ENCODE measurements at places on chromosomes 11 and 22.

DNA sequence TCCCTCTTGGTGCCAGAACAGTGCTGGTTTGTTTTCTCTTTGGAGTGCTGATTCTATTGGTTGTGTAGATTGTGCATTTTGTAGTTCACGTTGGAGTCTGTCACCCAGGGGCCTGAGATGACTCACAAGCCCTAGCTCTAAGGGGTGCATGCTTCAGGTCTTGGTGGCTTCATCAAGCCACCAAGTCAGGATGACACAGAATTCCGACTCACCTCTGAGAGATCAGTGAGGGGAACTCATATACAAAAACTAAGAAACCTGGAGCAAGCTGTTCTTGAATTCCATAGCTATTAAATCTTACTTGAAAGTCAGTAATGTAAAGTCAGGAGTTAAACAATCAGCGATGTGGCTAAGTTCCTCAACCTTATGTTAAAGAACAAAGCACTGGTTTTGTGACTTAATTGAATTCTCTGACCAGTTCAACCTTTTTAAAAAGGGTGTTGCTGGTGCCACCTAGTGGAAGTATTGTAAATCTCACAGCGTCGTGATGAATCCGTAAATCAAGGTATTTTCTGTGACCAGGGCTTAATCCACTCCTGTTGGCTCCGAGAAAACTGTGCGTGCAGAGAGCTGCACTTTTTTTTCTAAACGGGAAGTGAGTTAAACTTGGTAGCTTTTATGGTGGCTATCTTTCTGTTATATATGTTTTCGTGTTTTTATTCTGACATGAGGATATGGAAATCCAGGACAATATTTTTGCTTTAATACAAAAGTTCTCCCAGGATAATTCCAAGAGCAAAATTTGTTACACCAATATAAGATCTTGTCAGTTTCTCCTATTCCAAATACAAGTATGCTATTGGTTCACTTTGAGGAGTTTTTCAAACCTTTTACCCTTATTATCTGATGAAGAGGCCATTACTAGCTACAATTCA lies 14.6 kb downstream of the MMP13 start:
- DNase-seq = peak; percentile 78

- DNase-seq = no peak
Observed at GRCh38 chr11:116693593-116694348, 79.0 kb downstream of the BUD13 start.

GRCh38 chr11:2189938-2190656 lies 18.5 kb upstream of the TH start:
- no peak for DNase-seq

- DNase-seq = no peak
Observed at GRCh38 chr11:113928311-113928710, 23.7 kb downstream of the HTR3B start.

DNA sequence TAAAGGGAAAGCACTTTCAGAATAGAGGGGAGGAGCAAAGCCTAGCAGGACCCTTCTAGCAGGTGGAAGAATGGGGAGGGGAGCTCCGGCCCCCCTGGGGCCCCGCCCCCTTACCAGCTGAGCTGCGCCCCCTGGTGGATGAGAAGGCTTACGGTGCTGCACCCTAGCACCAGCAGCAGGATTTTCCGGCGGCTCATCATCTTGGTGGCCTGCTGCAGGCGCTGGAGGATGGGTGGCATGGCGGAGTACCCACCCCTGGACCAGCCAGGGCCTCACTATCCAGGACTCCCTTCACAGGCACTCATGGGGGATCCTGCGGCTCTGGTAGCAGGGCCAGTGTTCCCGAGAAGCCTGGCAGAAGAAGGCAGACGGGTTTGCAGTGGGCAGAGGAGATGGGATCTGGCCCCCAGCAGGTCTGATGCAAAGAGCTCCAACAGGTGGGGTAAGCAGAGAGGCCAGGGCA lies 3.8 kb downstream of the GAL3ST3 start:
- DNase-seq = peak; percentile 67

- DNase-seq = no peak
Observed at GRCh38 chr11:18011633-18012032, 1.2 kb downstream of the SERGEF start.

GRCh38 chr11:27705873-27706820 lies 5.9 kb upstream of the BDNF start:
- DNase-seq = peak; percentile 92

GRCh38 chr11:78740199-78741071 lies 165.8 kb upstream of the NARS2 start:
- peak; percentile 9 for DNase-seq

- no peak for DNase-seq
Observed at GRCh38 chr11:27075655-27076054, 35.0 kb downstream of the BBOX1 start.

- DNase-seq = no peak
Observed at GRCh38 chr11:43919852-43920597, 22.4 kb upstream of the C11orf96 start.

- no peak for DNase-seq
Observed at GRCh38 chr11:109016724-109017123, 351.9 kb downstream of the DDX10 start.

DNA sequence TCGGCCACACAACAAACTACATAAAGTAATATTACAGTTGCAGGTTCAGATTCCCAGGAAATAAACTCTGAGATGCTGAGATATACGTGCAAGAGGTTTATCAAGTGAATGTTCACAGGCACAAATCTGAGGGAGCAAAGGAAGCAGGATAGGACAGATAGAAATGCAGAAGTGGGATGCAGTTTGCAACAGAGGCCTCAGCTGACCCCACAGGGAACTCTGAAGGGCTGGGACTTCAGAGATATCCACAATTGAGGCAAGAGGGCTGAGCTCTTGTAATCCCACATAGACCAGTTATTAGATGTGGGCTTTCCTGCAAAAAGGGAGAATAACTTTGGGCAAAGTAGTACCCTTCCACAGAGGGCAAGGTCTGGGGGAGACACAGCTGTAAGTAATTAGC lies 25.4 kb upstream of the ARHGAP20 start:
- no peak for DNase-seq

DNA sequence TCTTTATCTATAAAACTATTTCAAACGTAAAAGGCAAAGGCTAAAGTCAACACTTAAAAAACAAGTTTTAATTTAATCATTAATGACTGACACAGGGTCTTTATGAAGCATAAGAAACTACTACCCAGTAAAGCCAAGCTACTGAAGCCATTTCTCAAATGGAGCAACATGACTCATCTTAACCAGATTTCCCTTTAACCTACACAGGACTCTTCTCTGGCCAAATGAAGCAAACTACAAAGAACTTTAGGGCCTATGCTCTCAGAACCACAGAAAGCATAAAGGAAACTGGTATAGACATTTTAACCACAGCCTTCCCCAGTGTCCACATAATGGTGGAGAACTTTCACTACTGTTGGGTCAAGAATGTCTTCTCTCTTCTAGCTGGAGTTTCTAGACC lies 34.7 kb downstream of the ALG9 start:
- DNase-seq = no peak

DNA sequence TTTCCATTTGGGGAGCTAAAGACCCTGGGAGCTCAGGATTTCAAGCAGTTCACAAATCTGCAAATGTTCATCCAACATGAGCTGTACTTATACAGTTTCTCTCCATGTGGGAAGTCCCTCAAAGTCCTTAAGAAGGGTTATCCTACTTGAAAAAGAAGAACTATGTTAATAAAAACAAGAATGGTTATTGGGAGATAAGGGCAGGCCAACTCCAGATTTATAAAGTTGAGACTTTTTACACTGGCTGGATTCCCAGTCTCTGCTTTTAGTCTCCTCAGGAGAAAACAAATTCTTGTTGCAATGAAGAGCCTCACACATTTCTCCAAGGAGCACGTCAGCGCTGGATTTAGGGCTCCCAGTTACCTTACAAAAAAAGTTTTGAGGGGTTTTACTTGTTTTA lies 34.2 kb upstream of the CTTN start:
- DNase-seq = no peak

DNA sequence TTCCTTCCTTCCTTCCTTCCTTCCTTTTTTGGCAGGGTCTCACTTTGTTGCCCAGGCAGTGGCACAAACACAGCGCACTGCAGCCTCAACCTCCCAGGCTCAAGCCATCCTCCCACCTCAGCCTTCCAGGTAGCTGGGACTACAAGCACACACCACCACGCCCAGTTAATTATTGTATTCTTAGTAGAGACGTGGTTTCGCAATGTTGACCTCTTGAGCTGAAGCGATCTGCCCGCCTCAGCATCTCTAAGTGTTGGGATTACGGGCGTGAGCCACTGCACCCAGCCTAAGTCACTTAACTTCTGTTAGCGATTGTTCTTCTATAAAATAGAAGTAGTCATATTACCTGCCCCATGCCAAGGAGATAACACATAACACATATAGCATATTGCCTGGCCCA lies 2.8 kb upstream of the SYTL2 start:
- DNase-seq = no peak

GRCh38 chr11:23991165-23991539 lies 505.7 kb upstream of the LUZP2 start:
- DNase-seq = peak; percentile 91

DNA sequence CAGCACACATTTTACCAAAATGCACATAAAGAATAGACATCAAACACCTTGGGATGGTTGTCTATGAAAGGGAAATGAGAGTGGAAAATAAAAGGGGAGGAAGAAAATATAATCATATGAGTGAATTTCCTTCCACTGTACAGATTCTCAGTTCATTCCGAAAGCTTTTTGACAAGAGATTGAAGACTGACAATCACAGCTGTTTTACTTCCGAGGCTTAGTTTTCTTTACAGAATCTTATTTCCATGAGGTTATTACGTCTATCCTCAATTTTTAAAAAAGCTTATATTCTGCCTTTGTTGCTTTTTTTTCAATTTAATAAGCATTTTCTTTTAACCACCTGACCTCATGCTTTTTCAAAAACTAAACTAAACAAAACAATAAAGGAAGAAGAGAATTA lies 12.8 kb upstream of the NNMT start:
- DNase-seq = no peak

DNA sequence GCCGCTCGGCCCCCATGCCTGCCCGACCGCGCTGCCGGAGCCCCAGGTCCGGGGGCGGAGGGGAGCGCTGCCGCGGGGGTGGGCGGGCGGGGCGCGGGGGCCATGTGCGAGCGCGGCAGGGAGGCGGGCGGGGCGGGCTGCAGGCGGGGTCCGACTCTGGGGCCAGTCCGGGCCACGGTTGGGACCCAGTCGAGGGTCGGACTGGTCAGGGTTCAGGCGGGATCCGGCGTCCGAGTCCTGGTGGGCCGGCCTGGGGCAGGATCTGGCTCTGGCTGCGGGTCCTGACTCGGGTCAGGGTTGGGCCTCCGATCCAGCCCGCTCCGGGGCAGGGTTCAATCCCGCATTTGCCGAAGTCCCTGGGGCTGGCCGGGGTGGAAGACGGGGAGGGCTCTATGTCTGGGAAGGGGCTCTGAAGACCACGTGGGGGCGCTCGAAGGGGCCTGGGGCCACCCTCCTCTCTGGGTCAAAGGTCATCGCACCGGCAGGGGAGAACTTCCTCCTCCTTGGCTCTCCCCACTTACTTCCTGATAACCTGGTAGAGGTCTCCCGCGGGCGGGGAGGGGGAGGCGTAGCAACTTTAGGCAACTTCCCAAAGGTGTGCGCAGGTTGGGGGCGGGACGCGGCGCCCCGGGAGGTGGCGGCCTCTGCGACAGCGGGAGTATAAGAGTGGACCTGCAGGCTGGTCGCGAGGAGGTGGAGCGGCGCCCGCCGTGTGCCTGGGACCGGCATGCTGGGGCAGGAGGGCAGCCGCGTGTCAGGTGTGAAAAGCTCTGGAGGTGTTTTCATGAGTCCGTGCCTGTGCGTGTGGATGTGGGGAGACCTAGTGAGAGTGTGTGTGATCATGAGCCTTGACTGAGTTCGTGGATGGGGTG lies 603 bp downstream of the ESRRA start:
- peak; percentile 41 for DNase-seq

DNA sequence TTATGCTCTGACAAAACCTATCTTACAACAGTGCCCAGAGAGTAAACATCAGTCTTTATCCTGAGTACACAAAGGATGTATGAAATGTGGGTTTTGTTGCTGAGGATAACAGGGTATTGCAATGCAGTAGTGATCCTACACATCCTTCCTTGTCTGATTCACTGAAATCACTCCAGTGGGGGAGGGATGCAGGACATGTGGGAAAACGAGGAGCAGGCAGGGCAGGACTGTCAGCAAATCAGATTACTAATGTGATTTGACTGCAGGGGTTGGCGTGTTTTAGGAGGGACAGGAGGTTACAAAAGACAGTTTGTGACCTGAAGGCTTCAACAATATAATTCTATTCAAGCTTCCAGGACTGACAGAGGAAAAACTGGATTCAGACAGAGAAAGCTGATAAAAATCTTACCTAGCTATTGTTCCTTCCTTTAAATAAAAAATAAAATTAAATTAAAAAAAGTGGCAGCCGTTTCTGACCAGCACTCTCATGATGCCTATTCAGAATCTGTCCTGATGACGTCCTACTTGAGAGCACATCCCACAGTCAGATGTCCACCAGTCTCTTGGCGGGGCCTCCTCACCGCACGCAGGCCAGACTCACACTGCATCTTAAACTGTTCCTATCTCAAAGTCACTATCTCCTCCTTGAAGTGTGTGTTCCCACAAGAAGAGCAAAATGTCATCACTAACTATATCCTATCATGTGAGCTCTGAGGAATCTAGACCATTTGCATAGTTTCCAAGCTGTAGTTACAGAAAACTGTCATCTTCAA lies 50.6 kb upstream of the MN1 start:
- peak; percentile 53 for DNase-seq

DNA sequence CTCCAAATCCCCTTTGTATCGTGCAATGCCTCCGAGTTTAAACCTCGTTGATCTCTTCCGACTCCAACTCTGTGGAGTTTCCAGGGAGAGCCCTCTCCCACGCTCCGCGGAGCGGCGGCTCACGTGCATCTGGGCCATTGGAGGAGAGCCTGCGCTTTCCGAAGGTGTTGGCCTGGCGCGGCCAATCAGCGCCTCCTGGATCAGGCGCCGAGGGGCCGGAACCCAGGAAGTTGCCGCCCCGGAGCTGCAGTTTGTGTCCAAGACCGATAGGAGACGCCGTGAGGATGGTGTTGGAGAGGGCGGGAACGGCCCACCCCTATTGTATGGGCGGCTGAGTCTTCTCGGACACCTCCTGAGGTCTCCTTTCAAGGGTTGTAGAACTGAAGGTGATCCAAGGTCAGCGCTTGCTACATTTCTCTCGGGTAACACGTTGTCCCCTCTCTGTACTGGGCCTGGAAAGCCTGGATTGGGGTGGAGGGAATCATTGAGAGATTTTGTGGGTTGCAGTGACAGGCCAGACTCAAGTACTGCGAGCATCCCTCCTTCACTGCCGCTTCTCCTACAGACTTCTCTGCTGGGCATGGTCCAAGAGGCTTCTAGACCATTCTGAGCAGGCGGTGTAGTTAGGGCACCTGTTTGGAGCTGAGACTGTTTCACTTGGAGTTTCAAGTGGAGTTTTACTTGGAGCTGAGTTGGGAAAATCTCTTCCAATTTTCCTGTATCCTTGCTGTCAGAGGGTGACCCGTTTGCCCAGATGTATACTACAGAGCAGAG lies 1.7 kb downstream of the ADAMTS15 start:
- peak; percentile 67 for DNase-seq
